ENCODE measurements at places on chromosomes 12 and 14.
A peak's percentile ranks its signal among the peaks of the same experiment; 100 is the strongest.

GRCh38 chr14:100389497-100390104, 66.5 kb downstream of the SLC25A47 start:
- no peak for DNase-seq

GRCh38 chr12:108793756-108794441, 62.6 kb upstream of the CORO1C start:
- DNase-seq = no peak

GRCh38 chr14:35940291-35940690, 114.2 kb downstream of the BRMS1L start:
- DNase-seq = no peak

DNA sequence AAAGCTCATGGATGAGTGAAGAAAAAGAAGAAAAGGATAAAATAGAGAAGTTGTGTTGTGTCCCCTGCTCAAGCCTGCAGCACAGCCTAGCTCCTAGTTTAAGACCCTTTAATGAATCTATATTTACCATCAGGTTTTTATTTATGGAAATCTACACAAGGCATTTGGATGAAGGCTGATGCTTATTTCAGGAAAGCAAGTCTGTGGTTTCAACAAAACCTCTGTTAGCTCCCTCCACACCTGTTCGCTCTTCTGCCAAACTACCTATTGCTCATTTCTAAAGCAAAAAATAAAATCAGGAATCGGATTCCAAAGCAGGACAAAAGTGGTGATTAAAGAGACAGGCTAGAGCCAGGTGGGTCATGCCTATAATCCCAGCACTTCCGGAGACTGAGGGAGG, 18.9 kb upstream of the MAP3K9 start:
- DNase-seq = no peak

- no peak for DNase-seq
Observed at GRCh38 chr12:106953352-106954250, 2.1 kb upstream of the TMEM263 start.

DNA sequence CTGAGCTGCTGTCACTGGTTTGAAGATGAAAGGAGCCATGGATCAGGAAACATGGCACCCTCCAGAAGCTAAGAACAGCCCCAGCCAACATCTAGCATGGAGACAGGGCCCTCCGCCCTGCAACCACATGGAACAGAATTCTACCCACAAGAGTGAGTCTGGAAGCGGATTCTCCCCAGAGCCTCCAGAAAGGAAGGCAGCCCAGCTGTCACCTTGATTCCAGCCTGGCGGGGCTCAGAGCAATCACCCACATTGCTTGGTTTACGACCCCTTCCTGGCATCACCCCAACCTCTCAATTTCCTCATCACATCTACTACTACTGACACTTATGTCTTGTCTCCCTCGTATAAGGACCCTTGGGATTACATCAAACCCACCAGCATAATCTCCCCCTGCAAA, 38.5 kb downstream of the OAS2 start:
- no peak for DNase-seq

DNA sequence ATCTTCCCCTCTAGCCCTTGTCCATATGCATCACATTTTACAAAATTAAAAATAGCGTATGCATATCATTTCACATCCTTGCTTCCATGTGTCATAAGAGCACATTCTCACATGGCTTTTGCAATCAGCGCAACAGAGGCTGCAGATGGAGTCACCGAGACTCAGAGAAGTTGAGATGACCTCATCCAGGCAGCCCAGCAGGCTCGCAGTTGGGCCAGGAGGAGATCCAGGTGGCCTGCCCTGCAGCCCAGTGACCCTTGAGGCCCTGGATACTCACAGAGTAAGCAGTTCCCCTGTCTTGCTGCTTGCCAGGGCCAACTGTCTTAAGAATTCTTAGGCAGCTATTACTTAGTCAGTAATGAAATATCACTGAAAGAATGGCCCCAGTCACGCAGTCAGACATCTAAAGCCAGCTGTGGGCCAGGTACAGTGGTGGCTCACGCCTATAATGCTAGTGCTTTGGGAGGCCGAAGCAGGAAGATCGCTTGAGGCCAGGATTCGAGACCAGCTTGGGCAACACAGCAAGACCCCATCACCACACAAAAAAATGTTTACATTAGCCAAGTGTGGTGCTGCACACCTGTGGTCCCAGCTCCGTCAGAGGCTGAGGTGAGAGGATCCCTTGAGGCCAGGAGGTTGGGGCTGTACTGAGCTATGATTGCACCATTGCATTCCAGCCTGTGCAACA, 9.1 kb downstream of the CAMKK2 start:
- DNase-seq = peak; percentile 85

GRCh38 chr12:83664650-83665049, 977.9 kb downstream of the TMTC2 start:
- no peak for DNase-seq

DNA sequence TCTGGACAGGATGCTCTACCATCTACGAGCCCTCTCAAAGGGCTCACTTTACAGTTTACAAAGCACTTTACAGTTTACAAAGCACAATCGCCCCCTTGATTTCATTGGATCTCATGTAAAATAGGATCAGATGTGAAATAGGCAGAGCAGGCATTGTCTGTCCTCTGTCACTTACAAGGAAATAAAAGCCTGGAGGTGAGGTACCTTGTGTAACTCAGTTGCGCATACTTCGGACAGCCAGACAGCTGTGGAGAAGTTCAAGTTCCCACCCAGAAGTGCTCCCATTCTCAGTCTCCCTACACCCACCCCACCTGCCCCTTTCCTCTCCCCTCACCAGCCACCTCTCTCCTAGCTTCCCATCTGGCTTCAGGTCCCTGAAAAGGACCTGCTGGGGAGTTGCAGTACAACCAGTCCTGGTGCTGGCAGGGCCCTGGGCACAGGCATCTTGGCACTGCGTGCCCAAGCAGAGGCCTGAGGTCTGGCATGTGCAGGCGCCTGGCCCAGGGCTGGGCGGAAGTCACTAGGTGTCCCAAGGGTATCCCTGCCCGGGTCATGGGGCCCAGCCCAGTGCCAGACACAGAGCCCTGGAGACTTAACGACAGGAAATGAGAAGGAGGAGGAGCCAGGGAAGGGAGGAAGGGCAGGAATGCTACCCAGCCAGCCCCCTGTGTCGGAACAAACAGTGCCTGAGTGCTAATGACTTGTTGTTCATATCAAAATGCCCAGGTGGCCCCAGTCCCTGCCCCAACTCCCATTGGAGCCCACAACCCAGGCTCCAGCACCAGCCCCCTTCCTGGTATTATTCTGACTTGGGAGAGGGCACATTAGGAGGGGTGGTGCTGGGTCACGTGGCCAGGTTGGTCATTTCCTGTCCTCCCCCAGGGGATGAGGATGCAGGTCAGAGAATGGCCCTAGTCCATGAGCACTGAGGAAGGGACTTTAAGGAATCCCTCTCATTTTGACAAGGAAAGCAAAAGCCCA, 5.4 kb downstream of the RAPGEF3 start:
- no peak for DNase-seq

- no peak for DNase-seq
Observed at GRCh38 chr14:96393071-96393691, 1.3 kb downstream of the AK7 start.

DNA sequence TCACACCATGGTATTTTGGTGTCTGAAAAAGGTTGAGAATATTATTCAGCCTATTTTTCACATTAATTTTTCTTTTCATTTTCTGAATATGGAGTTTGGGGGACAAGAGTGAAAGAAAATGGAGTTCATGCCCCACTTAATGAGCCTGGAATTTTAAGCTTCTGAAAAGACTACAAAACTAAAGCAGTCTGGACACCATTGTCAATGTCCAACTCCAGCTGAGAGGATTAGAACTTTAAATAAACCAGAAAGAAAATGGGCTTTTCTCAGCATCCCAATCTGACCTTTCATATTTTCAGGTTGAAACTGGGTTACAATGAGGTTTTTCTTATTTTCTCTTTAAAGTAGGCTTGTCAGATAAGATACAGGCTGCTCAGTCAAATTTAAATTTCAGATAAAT, 207.7 kb downstream of the SLC6A15 start:
- DNase-seq = no peak

DNA sequence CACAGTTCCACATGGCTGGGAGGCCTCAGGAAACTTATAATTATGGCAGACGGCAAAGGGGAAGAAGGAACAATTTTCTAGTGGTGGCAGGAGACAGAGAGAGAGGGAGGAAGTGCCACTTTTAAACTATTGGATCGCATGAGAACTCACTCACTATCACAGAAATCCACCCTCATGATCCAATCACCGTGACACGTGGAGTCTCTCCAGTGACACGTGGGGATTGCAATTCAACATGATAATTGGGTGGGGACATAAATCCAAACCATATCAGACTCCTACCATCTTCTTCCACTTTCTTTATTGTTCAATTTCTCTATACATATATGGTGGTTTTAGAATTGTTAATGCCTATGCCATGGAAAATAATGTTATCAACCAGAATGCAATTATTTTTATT, 103.7 kb upstream of the SYT1 start:
- no peak for DNase-seq

DNA sequence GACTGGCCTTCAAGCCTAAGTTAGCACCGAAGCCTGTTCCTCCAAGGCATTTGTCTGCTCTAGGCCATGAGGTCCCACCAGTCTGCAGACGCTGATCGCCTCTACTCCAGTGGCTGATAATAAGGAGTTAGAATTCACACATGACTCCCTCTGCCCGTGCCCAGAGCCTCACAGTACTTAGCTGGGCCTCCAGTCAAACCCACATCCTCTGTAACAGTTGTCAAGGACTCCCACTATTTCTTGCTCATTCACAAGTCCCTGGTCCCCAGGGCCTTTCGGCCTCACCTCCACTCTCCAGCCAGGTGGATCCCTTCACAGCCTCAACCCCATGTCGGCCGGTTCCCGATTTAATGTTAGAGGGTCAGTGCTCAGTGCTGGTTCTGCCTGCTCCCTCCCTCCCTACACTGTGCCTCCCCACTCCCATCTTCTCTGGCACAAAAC, 6.3 kb upstream of the KRT5 start:
- DNase-seq = no peak

GRCh38 chr12:78375461-78375860, 489.1 kb upstream of the SYT1 start:
- DNase-seq = no peak

GRCh38 chr12:28089338-28089737, 100.9 kb upstream of the CCDC91 start:
- DNase-seq = no peak

DNA sequence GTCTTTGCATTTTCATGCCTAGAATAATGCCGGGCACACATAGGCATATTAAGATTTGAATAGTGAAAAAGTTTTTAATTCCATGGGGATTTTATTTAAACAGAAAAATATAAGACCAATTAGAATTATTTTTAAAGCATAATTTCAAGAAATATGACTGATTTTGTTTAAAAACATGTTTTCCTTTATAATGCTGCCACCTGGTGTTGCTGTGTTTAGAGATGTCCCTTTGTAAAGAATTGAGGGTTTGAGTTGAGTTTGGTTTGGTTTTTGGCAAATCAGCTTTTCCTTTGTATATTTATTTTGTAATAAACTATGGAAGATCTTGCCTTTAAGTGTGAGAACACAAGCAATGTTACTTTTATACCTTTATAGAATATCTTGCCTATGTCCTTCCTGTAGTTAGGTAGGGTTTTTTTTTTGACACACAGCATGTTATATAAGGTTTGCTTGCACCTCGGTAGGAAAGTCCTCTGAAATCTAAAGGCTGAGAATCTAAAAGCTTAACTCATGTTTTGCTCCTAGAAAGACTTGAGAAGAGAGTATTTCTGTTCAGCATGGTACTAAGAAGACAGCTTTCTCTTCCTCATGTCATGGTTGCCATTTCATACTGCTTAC, 31.4 kb upstream of the SNAPC1 start:
- DNase-seq = no peak

DNA sequence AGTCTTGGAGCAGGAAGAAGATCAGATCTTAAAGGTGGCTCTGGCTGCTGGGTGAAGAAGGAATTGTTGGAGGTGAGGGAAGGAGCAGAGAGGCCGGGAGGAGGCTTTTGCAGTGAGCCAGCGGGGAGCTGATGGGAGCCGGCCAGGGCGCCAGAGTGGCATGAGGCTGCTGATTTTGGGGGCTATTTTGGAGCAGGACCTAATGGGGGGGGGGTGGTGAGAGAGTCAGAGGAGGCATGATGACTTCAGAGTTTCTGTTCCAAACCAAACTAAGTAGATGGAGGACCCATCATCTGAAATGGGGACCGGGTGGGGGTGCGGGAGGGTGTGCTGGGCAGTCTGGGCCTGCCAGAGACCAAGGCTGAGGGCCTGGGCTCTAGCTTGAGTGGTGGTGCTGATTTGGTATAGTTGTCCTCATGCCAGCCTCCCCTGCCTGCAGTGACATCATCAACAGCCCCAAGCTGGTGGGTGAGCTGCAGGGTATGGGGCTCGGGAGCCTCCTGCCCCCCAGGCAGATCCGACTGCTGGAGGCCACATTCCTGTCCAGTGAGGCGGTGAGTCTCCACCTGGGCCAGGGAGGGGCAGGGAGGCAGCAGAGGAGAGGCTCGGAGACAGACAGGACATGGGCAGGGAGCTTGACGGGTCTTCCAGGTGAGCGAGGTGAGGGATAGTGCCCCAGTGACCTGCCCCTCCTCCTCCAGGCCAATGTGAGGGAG, 6.2 kb downstream of the TNFAIP2 start:
- DNase-seq = no peak

GRCh38 chr14:22838631-22839041, 2.3 kb downstream of the MMP14 start:
- DNase-seq = peak; percentile 72

- peak; percentile 56 for DNase-seq
Observed at GRCh38 chr12:49636979-49637755, 13.8 kb downstream of the PRPF40B start.

- no peak for DNase-seq
Observed at GRCh38 chr14:33280646-33281045, 342.0 kb downstream of the NPAS3 start.

- DNase-seq = peak; percentile 69
Observed at GRCh38 chr12:55974308-55974730, 441 bp downstream of the RAB5B start.

DNA sequence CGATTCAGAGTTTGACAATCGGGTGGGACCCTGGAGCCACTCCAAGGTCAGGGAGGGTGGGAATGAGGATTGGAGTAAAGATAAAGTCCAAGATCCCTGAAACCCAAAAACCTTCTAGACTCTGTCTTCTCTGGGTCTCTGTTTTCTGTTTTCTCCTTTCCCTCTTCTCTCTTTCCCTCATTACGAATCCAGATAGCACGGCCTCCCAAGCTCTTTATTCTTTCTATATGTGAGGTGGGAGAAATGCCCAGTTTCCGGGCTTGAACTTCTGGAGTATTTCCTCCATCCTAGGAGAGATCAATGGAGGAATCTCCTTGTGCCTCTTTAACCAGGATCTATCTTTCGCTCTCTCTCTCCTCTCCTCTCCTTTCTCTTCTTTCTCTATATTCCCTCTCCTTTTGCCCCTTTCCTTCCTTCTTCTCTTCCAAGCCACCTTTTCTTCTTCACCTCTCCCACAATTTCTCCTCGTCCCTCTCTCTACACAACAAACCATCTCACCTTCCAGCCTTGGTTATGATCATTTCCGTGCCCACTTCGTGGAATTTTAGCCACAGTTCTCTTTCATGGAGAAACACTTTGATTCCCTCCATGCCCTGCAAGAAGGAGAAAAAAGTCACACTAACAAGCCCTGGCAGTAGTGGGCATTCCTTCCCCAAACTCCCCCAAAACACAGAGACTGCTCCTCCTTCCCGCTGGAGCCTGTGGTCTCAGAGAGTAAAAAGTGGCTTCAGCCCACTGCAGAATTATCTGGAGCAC, 4.4 kb downstream of the TBX5 start:
- no peak for DNase-seq

GRCh38 chr14:23062002-23062401, 4.7 kb upstream of the CDH24 start:
- DNase-seq = peak; percentile 67

GRCh38 chr12:103387385-103387784, 108.4 kb downstream of the C12orf42 start:
- no peak for DNase-seq
